ENCODE measurements at places on chromosomes 5 and 9.

GRCh38 chr5:157519579-157520253 lies 55.9 kb downstream of the ADAM19 start:
- no peak for DNase-seq

DNA sequence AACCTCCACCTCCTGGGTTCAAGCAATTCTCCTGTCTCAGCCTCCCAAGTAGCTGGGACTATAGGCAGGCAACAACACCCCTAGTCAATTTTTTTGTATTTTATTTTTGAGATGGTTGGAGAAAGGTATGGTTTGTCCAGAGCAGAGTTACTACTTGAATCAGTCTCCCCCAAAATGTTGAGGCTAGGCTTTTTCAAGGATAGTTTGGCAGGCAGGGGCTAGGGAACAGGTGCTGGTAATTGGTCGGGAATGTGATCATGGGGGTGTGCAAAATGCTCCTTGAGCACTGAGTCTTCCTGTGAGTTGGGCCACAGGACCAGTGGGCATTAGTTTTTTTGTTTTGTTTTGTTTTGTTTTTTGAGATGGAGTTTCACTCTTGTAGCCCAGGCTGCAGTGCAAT lies 28.3 kb upstream of the PRRC2B start:
- no peak for DNase-seq

- no peak for DNase-seq
These were observed 35.5 kb downstream of the VAV2 start for GRCh38 chr9:133956520-133957076.

- no peak for DNase-seq
These were observed 469.9 kb downstream of the ARHGEF28 start for GRCh38 chr5:74095871-74096270.

GRCh38 chr9:104783588-104783987 lies 19.7 kb downstream of the NIPSNAP3B start:
- DNase-seq: no peak

DNA sequence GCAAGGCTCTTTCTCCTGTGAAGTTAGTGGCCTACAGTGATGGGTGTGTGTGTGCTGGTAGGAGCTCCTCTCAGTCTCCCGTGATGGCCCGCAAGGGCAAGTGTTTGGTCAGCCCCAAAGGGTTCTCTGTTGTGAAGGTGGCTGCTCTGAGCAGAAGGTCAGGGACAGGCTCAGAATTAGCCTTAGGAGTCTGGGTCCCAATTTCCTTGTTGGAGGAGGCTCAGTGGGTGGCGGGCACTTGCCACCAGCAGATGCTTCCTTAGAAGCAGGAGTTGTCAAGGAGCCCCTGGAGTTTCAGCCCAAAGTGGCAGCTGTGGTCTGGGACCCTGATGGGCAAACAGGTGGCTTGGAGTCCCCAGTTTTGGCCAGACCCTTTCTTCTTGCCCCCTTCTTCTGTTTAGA lies 154.4 kb downstream of the MACROH2A1 start:
- DNase-seq: no peak

DNA sequence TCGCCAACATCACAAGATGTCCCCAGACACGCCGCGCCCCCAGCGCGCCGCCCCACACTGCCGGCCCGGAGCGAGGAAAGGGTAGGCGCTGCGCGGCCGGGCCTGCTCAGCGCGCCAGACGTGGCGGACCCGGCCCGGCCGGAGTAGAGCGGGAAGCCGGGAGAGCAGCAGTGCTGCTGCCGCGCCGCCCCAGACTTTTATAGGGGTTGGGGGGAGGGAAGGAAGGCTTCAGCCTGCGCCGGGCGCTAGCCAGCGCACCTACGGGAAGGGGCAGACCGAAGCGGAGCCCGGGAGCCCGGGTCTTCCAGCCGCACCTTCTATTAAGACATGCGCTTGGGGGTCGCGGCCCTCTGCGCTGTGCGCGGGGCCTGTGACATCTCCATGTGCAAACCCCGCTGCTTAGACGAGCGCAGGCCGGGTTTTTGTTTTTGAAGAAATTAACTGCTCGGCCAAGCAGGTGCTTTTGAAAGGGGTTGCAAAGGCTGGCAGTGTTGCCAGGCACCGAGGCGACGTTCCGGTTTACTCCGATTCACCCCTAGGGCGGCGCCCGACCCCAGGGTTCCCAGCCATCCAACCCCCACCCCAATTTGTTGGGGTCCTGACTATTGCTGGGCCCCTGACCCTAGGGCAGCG lies 353 bp upstream of the PAX5 start:
- peak; percentile 58 for DNase-seq

DNA sequence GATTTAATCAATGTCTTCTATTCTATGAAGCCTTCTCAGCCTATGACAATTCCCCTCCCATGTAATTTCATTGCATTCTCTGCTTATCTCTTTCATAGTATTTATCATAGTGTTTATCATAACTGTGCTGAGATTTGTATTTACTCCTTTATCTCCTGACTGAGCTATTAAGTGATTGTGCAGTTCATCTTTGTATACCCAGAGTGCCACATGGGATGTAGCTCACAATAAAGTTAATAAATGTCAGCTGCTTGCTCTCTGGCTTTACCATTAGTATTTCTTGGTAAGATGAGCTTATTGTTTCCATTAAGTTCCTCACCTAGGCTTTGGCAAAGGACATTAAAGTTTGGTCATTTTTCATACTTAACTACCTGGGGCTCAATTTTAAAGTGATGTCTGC lies 275.1 kb upstream of the MPDZ start:
- DNase-seq: no peak

GRCh38 chr5:123220621-123221146 lies 131.6 kb downstream of the PRDM6 start:
- no peak for DNase-seq

DNA sequence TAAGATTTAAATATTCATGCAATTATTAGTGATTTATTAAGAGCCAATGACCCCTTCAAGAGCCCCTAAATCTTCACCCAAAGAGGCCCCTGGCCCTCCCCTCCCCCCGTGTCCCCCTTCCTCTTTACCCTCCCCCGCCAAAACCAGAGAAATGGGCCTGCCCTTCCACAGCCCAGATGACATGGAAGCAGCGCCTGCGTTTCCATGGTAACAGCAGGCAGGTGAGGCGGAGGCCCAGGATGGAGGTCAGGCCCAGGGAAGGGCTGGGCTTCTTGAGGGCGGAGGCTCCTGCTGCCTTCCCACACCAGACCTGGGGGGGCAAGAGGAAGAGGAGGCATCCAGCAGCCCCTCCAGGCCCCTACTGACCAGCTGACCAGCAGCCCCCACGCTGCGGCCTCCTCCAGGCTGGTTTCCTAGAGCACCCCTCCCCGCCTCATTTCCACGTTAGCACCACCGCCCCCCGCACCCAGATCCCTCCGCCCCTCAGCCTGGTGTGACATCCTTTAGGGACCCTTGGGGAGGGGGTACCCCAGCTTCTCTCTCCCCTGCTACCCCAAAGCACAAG lies 37.4 kb downstream of the UNC5A start:
- DNase-seq: no peak

DNA sequence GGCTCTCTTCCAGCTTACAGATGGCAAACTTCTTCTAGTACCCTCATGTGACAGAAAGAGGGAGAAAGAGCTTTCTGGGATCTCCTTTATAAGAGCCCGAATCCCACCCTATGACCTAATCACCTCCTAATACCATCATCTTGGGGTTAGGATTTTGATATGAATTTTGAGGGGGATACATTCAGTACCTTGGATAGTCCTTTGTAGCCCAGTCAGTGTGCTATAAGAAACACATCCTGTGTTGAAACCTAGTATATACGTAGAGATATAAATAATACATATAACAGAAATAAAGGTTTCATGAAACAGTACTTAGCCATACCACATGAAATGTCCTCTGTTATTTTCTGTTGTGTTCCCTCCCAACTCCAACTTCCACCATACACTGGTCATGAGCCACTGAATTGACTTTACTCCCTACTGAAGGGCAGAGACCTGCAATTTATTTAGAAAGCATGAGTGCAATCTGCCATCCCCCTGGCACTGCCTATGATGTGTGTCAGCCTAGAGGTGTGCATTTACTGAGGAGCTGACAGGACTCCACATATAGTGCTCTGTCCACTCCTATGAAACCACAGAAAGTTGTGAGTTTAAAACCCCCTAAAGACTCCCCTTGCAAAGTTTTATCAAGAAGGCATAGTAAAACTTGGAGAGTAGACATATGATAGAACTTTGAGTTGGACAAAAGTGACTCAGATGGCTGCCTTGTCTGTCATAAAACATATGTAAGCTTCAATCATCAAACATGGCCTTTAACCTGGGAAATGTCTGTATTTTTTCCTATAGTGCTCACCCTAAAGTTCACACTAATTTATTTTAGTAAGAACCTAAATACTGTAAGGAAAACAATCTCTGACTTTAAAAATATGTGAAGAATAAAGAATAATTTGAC lies 12.8 kb downstream of the PIP5K1B start:
- no peak for DNase-seq

- DNase-seq: no peak
These were observed 92.1 kb downstream of the TLE4 start for GRCh38 chr9:79663878-79664277.

DNA sequence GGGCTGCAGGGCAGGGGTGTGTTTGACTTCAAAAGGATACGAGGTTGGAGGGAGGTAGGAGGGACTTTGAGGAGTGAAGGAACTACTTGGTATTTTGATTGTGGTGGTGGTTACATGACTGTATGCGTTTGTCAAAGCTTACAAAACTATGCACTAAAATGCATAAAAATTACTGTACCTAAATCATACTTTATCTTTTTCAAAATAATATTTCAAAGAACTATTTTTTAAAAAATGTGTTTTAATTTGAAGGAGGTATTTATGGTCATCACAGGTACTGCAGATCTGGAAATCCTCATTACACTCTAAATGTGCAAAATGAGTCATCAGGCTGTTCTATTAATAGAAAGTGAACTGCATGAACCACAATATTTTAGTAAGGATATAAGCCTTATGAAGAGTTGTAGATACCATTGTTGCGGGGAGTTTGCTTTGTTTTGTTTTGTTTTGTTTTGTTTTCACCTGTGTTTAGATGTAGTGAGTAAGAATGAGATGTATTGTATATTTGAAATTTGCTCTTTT lies 116.9 kb downstream of the ARRDC3 start:
- no peak for DNase-seq

DNA sequence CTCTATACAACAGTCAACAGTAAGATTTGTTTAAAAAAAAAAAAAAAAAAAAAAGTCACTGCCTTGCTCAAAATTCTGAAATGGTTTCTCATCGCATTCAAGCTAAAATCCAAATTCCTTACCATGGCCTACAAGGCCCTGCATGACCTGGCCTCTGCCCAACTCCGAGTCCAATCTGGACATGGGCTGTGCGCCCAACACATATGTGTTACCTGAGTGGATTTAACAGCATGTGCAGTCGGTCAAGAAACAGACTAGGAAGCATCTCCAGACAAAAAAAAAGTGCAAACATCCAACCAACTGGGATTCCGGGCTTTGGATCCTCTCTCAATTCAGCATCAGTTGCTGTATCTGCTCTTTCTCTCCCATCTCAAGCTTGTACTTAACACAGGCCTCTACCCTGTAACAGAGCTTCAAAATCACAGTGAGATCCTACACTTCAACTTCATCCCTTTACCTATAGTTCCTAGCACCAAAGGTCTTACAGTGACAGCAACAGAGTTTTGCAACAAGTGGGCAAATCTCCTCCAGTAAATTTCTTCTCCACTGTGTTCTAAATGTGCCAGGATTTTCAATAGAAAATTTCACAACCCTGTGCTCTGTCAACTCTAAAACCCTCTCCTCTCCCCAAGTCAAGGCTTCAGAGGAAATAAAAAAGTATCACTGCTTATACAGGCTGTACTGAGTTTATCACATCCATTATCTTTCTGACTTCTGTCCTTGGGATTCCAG lies 19.6 kb downstream of the ZNF608 start:
- no peak for DNase-seq

DNA sequence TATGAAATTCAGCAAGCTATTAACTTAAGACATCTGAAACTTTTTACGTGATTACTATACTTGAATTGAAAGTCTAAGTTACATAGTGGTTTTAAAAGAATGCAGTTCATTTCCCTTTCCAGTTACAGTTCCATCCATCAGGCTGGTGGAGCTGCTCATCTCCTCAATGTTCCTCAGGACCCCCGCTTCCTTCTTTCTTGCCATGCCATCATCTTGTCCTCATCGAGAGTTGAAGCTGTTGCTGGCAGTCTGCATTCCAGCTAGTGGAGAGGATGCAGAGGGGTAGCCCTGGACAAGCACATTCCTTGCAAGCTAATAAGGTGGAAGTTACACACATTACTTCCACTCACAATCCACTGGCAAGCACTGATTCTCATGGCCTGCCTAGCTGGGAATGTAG lies 8.8 kb upstream of the RNF183 start:
- DNase-seq: no peak

DNA sequence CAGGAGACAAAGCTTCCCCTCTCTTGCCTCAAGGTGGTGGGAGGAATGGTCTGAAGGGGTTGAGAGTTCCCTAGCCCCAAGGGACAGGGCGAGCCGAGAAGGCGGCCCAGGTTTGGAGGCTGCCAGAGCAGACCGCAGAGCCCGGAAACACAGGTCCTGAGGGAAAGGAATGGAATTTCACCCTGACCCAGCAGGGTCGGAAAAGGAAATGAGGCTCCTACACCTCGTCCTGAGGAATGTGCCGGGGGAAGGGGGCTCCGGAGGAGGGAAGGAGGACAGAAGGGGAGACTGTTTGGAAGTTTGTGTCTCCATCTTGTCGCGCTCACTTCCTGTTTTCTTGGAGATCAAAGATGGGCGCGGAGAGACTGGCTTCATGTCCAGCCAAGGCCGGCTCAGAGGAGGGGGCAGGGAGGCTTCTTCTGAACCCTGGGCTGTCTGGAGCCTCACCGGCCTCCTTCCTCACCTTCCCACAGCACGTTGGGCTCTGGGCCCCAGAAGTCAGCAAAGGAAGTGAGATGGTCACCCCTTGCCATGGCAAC lies 9.6 kb downstream of the ENG start:
- DNase-seq: no peak

Measured in activated CD4-positive, alpha-beta T cell treated with anti-CD3 and anti-CD28 coated beads for 48 hours (primary cell).